ENCODE measurements at places on chromosomes 2 and 18.

GRCh38 chr2:112198780-112199179 lies 56.1 kb downstream of the ZC3H8 start:
- no peak for DNase-seq

GRCh38 chr2:208384637-208385036 lies 22.0 kb upstream of the PTH2R start:
- no peak for DNase-seq

- no peak for DNase-seq
Measured at GRCh38 chr2:102310964-102311640, at the start of gene IL1RL1. Gene IL1RL1 (plus strand): TSS chr2:102311563. CDS start chr2:102338265, 26,702 bp downstream.

- DNase-seq = no peak
Measured at GRCh38 chr18:33585431-33585775, 7.4 kb downstream of the ASXL3 start.

DNA sequence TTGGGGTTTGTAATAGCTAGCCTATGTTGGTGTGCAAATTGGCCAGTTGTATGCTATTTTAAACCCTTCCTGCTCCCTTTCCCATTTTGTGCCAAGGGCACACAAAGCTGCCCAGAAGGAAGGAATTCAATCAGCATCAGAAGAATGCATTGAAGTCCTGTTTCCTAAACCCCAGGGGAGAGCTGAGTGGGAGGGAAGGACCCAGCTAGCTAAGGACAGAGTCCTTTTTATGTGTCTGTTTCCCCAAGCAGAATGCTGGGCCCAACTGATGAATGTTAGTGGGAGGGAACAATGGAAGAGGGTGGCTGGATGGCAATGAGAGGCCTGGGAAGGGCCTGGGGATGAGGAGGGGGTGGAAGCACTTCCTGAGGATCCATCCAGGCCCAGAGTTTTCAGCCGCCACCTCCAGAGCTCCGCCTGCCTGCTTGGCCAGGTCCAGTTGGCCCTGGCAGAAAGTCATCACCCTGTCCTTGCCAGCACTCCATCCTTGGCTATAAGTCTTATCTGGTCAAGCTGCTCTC lies 32.7 kb downstream of the MEX3C start:
- DNase-seq = no peak

DNA sequence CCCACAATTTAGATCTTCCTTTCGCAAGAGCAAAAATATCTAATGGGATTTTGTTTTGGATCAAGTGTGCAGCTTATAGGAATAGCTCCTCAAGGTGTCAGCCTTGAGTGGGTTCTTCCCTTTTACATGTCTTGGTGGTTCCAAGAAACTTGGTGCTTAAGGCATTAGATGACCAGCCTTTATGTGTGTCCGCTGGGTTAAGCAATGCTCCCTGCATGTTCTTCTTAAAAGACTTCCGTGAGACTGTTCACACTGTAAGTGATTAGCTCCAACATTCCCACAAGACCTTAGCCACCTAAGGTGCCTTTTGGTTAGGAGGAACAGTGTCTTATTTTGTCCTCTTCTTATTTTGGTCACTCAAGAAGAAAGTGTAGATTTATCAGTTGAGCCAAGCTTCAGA lies 44.3 kb upstream of the GPR39 start:
- no peak for DNase-seq

DNA sequence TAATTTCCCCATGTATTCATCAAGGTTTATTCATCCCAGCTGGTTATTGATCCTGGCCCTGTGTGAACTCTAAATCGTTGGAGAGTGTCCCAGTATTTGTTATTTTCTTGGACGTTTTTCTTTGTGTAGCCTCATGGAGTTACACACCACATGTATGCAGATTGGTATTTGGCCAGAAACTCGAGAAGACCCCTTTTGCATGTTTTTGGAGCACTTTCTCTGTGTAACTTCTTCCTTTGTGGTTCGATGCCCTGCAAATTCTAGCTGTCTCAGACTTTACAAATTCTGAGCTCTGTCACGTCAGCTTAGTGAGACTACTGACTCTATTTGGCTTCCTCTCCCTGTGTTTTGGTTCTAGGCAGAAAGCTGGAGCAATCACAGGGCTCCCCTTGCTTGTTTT lies 198.7 kb downstream of the MCFD2 start:
- DNase-seq = no peak

DNA sequence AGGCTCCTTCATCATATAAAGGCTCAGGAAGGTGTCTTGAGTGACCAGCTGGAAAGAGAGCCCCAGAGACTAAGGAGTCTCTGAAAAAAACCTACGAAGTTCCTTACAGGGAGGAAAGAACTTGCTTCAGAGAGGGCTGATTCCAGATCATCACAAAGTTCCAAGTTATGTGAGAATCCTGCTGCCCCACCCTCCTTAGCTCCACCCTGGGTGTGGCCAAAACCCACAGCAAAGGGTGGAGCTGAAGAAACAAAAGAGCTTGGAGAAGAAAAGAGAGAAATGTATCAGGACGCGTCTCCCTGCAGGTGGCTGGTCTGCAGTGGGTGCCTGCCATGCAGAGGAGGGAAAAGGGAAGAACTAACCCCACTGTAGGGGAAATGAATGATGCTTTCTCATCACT lies 32.8 kb upstream of the ZNF396 start:
- DNase-seq = no peak

GRCh38 chr2:28436525-28437051 lies 43.9 kb downstream of the FOSL2 start:
- DNase-seq = no peak

DNA sequence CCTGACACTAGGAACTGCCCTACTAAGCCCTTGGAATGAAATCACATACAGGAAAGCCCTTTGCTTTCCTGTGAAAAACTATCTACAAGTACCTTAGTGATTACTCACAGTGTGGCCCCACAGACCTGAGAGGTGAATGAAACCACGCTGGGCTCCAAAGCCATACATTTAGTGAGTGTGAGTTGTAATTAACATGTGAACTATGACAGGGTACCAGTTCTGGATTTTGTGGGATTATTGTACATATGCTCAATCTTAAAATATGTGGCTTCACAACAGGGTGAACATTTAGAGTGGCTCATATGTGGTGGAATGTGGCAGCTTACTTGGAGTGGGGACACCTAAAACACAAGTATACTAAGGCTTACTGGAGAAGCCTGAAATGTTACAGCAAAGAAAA lies 12.3 kb downstream of the KCTD1 start:
- no peak for DNase-seq

GRCh38 chr2:235283246-235283645 lies 210.6 kb upstream of the AGAP1 start:
- DNase-seq = no peak

DNA sequence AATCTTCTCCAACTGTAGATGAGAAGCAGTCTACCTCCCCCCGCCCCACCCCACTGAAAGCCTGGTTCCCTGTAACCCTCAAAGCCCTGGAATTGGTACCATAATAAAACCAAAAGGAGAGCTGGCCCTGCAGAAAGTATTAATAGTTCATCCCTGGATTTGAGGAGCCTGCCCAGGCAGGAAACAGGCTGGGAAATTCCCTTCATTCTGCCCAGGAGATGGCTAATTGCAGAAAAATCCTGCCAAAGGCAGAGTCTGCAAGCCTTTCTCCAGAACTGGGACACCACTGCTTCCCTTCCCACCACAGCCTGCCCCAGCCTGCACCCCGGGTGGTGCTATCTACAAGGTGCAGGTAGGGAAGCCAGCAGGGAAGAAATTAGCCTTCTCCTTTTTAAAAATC lies 16.3 kb downstream of the GKN2 start:
- DNase-seq = no peak

DNA sequence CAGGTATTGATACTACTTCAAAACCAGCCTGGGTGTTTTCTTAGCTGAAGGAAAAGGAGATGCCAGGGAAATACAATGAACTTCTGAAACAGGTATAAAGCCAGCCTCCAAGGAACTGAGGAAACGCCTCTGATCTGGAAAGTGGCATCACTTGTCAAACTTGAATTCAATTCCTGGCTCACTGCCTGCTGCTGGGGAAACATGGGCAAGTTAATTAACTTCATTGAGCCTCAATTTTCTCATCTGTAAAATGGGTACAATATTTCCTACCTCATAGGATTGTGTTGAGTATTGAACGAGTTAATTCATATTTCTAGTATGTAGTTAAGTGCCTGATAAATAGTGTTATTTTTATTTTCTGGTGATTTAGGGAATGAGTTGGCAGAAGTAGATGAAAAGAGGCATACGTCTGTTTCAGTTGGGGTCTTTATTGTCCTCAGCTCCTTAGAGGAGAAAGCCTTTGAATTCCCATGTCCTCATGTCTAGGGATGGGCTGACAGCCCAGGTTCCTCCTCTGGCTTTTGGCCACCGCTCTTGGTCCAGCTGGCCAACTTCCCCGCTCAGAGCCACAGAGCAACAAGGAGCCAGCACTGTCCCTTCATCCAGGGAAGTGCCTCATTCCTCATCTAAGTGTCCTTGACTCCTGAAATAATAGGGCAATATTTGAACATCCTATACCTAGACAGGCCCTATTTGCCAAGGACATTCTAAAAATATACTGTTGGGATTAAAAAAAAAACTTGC lies 210.5 kb upstream of the GATA6 start:
- no peak for DNase-seq

DNA sequence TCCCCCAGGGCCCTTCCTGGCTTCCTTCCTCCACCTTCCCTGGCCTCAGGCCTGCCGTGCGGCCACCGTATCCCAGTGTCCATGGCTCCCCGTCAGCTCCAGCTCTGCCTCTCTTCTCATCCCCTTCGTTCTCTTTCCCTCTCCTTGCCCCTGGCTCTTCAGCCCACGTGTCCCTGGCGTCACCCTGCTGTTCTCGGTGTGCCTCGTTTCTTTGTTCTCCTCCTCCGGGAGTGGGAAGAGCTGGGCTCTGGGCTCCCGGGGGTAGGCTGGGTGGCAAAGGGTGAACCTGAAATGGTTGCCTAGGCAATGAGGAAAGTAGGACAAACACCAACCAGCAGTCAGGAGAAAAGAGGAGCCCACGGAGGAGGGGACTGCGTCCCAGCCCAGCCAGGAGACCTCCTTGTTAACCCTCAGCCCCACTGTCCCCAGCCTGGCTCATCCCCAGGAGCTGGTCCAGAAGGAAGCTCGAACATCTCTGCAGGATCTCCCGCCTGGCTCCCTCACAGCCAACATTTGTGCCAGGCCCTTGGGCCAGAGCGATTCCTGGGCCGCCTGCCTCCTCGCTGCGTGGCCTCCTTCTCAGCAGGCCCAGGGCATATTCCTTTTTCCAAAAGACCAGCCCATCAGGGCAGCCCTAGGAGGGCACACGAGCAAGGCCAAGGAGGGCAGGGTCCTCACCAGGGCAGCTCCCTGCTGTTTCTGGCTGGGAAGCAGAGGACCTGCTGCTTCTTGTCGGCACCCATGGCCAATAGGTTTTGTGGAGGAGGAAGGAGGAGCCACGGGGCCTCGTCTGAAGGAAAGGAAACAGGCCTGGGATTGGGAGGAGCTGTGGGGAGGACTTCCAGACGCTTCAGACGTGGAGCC lies 30.9 kb upstream of the DNMT3A start:
- DNase-seq = peak; percentile 49

DNA sequence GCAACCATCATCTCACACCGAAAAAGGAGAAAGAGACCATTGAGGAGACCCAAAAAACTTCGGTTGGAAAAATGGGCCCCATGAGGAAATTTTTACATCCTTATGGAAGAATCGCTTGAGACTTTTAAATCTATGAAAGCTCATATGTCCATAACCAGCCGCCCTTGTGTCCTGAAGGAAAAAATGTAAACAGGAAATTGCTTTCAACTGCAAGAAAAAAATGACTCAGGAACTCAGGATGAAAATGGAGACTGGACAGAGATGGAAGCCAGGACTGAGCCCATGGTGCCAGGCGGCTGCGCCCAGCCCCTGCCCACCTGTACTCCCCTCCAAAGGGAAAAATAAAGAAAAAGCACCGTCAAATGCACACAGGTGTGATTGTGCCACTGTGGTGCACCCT lies 81.5 kb upstream of the SLC66A3 start:
- no peak for DNase-seq

DNA sequence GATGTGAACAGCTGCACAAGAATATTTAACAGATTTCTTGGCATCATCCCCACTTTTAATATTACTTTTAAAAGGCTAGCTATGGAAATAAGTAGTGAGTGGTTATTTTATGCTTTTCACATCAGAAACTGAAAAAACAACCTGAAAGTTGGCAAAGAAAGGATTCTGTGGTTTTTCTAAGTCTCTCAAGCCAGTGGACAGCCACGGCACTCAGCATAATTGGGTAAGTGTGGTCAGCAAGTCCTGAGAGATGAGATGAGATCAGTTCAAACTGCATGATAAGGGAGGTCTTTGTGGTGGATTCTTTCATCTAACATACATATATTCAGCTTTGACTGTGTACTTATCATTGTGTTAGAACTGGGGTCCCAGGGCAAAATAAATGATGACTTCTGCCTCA lies 105.2 kb downstream of the LYPD6B start:
- DNase-seq = no peak

- no peak for DNase-seq
Measured at GRCh38 chr2:151614606-151615306, 119.5 kb downstream of the NEB start.

GRCh38 chr2:209425471-209426071 lies 1.7 kb downstream of the MAP2 start:
- DNase-seq = peak; percentile 57

- DNase-seq = no peak
Measured at GRCh38 chr18:75262511-75262910, 51.9 kb downstream of the TSHZ1 start.

DNA sequence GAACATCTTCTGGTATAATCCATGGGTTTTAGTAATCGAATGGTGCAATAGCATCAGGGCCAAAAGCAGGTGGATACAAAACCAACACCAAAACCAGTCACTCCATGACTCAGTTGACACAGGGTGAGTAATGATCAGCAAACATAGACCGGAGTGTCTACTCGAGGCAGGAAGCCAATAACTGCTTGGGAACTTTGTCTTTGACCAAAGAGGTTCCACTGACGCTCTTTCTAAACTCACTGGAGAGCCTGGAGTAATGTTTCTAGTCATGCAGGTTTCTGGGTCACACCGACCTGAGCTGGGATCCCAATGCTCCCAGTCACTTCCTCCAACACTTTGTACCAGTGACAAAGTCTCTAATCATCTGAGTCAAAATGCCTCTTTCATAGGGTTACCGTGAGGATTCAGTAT lies 30.9 kb downstream of the MREG start:
- DNase-seq = no peak

- DNase-seq = no peak
Measured at GRCh38 chr2:102618452-102619413, 620 bp upstream of the SLC9A2 start.

DNA sequence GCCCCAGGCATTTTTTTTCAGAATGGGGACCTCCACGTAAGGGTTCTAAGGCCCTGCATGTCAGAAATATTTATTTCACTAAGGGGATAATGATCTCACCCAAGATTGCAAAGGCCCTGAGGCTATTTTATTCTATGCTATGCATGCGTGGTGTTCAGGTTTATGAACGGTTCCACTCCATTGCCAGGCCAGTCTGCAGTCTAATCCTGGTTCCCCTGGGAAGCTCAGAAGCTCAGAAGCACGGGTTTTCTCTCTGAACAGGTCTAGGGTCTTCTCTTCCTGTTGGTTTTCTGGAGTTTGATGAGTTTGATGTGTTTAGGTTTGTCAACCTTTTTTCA lies 256.4 kb upstream of the PXDN start:
- no peak for DNase-seq

- DNase-seq = peak; percentile 7
Measured at GRCh38 chr18:34153711-34154110, 71.0 kb downstream of the NOL4 start.

- DNase-seq = no peak
Measured at GRCh38 chr18:74531043-74531442, 3.3 kb upstream of the CNDP1 start.
